Urothelium cell line (cell line): ENCODE measurements at places on chromosomes 16 and 17.

DNA sequence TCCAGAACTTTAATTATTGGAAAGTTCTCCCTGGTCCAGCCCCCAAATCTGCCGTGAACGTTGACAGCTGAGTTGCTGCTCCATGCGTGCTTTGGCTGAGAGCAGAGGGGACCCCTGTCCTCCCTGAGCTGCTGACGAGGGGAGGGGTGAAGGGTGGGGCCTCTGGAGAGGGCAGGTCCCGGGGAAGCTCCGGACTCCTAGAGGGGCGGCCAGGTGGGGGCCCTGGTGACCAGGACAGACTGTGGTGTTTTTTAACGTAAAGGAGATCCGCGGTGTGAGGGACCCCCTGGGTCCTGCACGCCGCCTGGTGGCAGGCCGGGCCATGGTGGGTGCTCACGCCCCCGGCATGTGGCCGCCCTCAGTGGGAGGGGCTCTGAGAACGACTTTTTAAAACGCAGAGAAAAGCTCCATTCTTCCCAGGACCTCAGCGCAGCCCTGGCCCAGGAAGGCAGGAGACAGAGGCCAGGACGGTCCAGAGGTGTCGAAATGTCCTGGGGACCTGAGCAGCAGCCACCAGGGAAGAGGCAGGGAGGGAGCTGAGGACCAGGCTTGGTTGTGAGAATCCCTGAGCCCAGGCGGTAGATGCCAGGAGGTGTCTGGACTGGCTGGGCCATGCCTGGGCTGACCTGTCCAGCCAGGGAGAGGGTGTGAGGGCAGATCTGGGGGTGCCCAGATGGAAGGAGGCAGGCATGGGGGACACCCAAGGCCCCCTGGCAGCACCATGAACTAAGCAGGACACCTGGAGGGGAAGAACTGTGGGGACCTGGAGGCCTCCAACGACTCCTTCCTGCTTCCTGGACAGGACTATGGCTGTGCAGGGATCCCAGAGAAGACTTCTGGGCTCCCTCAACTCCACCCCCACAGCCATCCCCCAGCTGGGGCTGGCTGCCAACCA, at the start of gene MC1R:
Gene MC1R (plus strand): TSS at position 410 of the 895 bp plus-strand sequence. CDS start 397 bp downstream, at position 807.
- no peak for DNase-seq

DNA sequence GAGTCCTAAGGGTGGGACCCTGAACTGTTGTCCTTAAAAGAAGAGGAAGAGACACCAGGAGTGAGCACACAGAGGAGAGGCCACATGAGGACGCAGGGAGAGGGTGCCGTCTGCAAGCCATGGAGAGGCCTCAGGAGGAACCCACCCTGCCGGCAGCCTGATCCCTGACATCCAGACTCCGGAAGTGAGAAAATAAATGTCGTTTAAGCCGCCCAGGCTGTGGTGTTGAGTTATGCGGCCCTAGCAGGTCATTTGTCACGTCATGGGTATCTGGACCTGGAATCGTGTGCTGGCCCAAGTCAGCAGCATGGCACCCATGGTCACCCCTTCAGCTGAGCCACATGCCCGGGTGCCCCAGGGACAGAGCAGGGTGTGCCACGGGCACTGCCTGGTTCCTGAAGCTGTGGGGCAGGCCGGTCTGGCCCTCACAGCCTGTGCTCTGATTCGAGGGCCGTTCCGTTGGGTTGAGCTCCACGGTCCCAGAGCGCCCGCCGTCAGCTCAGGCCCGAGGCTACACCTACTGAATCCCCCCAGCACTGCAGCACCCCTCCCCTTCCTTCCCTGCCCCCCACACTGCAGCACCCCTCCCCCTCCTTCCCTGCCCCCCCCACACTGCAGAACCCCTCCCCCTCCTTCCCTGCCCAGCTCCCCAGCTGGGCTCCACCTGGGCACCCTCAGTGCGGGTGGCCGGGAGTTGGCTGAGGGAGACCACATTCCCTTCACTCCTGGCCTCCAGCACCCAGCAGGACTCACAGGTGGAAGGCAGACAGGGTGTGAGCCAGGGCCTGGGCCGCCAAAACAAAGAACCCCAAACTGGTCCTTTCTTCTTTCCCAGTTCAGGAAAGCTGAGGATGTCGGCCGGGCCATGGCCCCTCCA, 2.7 kb upstream of the CCDC57 start:
- peak; percentile 89 for DNase-seq

DNA sequence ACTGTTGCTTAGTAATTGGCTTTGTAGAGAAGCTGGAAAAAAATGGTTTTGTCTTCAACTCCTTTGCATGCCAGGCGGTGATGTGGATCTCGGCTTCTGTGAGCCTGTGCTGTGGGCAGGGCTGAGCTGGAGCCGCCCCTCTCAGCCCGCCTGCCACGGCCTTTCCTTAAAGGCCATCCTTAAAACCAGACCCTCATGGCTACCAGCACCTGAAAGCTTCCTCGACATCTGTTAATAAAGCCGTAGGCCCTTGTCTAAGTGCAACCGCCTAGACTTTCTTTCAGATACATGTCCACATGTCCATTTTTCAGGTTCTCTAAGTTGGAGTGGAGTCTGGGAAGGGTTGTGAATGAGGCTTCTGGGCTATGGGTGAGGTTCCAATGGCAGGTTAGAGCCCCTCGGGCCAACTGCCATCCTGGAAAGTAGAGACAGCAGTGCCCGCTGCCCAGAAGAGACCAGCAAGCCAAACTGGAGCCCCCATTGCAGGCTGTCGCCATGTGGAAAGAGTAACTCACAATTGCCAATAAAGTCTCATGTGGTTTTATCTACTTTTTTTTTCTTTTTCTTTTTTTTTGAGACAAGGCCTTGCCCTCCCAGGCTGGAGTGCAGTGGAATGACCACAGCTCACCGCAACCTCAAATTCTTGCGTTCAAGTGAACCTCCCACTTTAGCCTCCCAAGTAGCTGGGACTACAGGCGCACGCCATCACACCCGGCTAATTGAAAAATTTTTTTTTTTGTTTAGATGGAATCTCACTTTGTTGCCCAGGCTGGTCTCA, 6.2 kb upstream of the TMEM235 start:
- DNase-seq: no peak

DNA sequence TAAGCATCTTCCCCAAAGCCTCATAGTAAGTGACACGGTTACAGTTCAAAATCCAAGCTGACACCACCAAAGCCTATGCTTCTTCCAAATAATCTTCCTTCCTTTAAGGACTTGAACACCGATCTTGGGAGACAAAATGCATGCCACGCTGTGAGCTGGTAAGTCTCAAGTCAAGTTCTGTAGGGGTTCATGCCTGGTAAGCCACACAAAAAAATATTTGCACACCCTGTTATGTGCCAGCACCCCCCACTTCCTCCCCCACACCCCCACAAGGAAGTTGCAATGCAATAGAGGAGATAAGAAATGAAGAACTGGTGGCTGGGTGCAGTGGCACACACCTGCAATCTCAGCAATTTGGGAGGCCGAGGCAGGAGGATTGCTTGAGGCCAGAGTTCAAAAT, 5.6 kb downstream of the NOG start:
- DNase-seq: no peak

- peak; percentile 82 for DNase-seq
Measured at GRCh38 chr17:43832168-43832975, 574 bp downstream of the MPP3 start.

GRCh38 chr16:714558-715476, at the start of gene METRN:
TSS of gene METRN (plus strand) at chr16:715118. CDS start at chr16:715290, 172 bp downstream.
- peak; percentile 94 for DNase-seq

DNA sequence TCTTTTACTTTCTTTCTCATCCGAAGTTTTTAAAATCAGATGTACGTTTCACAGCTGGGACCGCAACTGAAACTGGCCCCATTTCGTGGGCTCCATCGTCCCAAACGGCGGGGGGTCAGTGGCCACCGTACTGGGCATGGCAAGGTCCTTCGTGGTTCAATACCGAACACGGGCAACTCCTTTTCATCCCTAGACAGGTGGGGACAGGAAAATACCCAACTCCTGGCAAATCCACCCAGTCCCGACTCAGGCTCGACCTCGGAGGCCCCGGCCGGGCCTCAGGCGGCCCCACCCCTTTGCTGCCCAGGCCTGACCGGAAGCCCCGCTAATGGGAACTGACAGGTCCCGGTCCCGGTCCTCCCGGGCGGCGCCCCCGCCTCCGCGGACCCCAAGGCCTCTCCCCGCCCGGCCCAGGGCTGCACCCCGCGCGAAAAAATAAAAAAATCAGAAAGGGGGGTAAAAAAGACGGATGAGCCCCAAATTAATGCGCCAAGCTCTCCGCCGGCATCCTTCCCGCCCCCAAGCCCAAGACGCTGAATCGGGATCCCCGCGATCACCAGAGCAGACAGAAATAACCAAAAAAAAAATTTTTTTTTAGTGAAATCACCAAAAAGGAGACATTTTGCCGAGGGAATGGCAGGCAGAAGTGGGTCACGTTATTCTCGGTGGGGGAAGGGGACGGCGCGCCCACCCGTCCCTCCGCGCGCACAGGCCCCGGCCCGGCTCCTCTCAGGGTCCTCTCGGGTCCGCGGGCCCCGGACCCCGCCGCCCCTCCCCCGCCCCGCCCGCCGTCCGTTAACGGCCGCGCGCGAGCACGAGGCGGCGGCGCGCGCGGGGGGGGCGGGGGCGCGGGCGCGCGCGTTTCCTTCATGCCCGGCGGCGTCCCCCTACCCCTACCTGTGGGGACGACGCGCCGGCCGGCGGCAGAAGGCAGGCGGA, 562 bp downstream of the ZC3H7A start:
- DNase-seq: peak; percentile 56

DNA sequence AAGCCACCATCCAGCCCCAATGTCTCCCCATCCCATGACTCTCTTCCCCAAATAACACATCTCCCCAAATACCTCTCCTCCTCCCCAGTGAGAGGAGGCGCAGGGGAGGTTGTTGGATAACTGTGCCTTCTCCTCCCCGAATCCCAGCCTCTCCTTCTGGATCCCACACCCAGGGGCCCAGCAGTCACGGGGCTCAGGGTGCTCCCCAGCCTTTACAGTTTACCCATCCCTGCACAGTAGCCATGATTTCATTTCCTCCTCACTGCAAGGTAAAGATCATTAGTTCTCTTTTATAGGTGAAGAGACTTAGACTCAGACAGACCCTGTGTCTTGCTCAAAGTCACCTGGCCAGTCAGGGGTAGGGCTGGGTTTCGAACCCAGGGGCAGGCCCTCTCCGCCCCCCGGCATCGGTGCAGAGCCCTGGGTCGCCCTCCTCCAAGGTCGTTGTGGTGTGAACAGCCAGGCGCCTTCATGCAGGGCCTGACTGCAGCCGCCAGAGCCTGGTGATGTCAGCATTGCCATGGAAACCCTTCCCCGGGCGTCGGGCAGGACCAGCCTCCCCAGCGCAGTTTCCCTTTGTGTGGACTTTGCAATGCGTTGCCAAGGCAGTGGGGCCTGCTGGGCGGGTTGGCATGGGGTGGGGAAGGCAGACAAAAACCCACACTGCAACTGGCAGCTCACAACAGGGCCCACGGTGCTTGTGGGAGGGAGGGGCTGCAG, 53.3 kb upstream of the TOB1 start:
- DNase-seq: peak; percentile 96

- DNase-seq: no peak
Measured at GRCh38 chr17:71872843-71873485, 247.9 kb upstream of the SOX9 start.

DNA sequence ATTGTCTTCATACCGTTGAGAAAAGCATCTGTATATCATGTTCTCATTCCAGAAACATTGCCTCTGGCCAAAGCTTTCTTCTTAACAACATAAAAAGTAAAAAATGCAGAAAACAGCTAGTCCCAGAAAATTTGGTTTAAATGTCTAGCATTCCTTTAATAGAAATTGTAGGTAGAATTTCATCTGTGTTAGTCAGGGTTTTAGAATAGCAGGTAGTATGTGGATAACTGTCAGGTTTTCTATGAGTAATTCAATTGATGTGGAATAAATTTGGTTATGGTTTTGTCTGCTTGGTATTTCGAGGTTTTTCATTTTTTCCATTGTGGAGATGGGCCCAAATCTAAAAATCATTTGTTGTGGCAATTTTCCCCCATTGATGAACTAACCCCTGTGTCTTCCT, 616.7 kb downstream of the KCNJ2 start:
- DNase-seq: no peak

DNA sequence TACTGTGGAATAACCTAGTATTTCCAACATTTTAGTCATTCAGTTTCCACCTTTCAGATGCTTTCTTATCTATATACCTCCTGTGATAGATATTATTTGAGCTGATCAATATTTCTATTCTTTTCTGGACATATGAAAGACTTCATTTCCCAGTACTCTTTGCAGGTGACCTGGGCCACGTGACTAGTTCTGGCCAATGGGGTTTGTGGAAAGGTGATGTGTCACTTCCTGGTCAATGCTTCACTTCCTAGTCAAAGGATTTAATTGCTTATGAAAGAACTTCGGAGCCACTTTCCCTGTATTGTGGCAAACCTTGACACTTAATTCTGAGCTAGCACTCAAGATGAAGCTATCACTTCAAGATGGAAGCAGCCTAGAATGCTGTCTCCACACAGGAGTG, 248.9 kb upstream of the FOXF1 start:
- DNase-seq: peak; percentile 56

GRCh38 chr17:42571435-42572225, 4.7 kb downstream of the MLX start:
- DNase-seq: no peak

- DNase-seq: no peak
Measured at GRCh38 chr16:15477802-15478201, 43.4 kb downstream of the BMERB1 start.

DNA sequence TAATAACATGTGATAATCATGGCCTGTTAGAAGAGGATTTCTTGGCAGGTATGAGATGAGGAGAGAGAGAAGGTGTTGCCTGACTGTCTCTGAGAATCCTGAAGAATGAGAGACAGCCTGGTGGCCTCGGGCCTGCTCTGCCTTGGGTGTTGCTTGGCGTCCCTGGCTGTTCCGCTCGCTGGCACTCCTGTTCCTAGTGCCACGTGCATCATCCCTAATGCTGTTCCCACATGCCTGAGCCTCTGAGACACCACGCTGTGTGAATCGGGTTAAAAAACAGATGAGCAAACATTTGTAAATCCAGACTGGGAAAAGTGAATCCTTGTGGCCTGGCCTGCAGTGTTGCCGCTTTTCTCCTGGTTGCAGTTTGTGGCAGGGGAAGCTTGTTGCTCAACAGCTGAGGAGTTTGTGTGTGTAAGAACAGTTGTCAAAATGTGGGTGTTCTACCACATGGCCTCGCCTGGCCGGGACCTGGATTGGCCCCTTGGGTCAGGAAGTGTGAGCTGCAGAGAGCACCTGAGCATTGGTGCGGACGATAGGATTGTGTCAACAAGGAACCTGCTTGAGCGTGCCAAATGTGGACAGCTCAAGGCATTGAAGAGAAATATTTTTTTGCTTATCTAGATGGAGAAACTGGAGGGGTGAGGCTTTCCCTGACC, 22.0 kb downstream of the UBN1 start:
- DNase-seq: no peak
